ENCODE measurements at places on chromosomes 16 and 17.

DNA sequence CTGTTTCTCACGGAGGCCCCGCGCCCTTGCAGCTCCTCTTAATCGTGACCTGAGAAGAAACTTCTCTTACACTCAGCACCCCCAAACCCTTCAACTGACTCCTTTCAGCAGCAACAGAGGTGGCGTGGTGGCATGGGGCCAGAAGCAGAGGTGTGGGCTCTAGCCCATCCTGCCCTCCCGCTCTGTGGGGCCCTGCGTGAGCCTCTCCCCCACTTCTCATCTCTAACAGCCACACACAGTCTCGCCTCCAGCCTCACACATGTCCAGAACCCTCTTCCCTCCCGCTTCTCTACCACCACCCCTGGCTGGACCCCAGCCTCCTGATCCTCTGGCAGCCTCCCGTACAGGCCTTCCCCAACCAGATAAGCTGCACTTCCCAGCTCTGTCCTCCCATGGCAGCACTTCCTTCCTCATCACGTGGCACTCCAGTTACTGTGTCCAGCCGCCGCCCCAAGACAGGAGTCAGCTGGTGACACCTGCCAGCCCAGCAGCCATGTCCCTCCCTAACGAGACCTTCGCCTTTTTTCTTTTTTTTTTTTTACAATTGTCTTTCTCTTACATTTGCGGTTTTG, 30.5 kb downstream of the NSMCE1 start:
- no peak for DNase-seq

DNA sequence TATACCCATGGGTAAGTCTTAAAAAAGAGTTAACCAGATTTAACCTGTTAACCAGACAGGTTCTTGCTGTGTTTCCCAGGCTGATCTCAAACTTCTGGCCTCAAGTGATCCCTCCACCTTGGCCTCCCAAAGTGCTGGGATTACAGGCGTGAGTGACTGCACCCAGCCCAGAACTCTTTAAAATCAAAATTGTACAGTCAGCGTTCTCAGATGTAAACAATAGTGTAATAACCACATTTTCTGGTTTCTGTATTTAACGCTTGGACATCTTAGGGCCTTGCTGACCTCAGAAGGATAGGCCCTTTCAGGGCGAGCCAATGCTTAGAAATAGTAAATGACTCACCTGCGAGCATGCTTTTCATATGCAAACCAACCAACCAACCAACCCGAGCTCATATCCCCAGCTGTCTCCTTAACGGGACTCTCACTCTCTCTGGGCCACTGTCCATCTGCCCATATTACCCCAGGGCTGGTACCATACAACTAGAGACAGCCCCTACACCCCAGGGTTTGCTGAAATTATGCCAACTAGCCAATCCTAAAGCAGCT, 415.0 kb upstream of the XYLT1 start:
- no peak for DNase-seq

GRCh38 chr16:69108064-69108904, 2.8 kb downstream of the HAS3 start:
- DNase-seq, result no peak

GRCh38 chr17:55769625-55770000, 18.8 kb downstream of the PCTP start:
- DNase-seq, result peak; percentile 33

GRCh38 chr16:29684679-29685078, 5.7 kb downstream of the QPRT start:
- no peak for DNase-seq

GRCh38 chr17:65099941-65100315, 37.2 kb upstream of the RGS9 start:
- peak; percentile 99 for DNase-seq

DNA sequence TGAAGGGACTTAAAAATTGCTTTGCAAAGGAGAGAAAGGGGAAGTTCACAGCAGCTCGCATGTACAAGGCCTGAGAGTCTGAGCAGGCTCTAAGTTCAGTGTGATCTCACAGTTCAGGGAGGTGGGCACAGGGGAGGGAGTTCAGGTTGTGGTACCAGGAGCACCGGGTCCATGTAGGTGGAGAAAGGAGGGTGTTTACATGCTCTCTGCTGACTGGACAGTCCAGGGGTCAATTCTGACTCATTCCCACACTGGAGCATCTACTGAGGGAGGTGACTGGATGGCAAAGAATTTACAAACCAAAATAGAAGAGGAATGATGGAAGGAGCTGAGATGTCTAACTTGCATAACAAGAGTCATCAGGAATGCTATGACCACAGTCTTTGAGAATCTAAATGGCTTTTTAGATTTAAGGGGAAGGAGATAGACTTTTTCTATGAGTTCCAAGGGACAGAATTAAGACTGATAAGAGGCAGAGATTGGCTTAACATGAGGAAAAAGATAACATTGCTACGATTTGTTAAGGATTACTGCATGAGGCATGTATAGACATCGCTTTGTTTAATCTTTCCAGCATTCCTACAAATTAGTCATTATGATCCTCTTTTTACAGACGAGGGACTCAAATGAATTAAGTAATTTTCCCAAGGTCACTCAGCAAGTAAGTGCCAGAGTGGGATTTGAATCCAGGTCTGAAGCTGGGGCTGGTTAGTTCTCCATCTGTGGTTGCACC, 29.9 kb downstream of the MIS12 start:
- peak; percentile 96 for DNase-seq

DNA sequence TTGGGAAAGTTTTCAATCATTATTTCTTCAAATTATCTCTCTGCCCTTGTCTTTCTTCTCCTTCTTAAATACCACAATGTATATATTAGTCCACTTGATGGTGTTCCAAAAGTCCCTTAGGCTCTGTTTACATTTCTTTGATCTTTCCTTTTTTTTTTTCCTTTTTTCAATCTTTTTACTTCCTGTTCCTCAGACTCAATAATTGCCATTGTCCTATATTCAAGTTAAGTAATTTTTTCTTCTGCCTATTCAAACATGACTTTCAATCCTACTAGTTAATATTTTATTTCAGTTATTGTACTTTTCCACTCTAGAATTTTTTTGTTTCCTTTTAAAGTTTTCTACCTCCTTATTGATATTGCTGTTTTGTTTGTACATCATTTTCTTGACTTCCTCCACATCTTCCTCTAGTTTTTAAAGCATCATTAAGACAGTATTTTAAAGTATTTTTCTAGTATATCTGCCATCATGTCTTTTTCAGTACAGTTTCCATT, 15.8 kb upstream of the UQCRC2 start:
- DNase-seq, result no peak

DNA sequence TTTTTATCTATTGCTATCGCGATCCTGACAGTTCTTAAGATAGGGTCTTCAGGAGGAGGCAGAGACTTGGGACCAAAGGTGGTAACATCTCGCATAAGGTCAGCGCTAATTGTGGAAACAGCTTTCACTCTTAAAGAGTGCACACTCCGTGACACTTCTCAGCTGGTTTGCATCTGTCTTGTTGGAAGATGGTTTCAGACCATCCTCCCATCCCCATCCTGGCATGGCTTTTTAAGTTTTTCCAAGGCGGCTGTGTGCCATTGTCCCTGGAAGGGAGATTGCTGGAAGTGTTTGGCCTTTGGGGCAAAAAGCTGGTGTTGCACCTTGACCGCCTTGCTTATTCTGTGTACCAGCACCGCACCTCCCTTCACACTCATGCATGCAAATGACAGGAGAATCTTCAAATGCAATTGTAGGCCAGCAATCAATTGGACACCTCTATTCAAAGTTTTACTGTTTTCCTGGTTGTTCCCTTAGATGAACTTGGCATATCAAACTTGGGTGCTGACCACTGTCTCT, 1.5 kb downstream of the SOCS7 start:
- DNase-seq, result no peak

- DNase-seq, result no peak
Measured at GRCh38 chr16:9362604-9363003, 271.2 kb downstream of the HAPSTR1 start.

GRCh38 chr16:77951788-77952187, 70.6 kb upstream of the CLEC3A start:
- DNase-seq, result no peak

- no peak for DNase-seq
Measured at GRCh38 chr17:68903286-68903685, 51.9 kb downstream of the ABCA8 start.

- DNase-seq, result no peak
Measured at GRCh38 chr17:2053380-2054261, 1.3 kb upstream of the HIC1 start.

DNA sequence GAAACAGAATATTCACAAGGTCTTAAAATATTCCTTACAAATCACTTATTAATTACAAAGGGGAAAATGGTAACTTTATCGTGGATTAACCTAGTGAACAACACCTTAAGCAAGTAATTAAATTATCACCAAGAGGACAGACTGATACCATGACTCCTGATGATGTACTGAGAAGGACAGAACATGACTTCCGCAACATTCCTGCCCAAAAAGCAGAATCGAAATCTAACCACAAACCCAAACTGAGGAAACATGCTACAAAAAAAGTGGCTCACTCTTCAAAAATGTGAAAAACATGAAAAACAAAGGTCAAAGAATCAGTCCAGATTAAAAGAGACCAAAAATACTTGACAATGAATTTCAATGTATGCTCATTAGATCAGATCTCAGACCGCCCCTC, 151.5 kb downstream of the AATF start:
- no peak for DNase-seq

GRCh38 chr17:2176499-2177169, 121.7 kb downstream of the HIC1 start:
- DNase-seq, result no peak

DNA sequence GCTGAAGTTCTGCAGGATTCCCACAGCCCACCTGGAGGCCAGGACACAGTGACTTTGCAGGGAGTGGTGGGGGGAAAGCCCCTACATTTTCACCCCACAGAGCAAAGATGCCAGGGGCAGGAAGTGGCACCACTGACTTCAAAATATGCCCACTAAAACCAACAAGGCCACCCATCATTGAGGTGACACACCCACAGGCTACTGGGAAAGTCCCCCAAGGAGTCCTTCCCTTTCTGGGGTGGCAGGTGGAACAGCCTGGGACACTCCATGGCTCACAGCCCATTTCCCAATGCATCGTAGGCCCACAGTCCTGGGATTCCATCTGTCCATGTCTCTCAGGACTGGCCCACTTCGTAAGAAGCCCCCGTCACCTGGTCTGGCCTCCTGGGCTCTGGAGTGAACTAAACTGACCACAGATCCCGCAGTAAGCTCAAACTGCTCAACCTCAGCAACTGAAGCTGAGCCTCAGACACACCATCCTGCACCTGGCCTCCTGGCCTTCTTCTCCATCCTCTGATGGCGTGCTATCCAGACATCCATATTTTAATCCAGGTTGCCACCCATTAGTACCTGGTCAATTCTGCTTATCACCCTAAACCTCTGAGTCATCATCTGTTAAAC, 7.5 kb upstream of the CCL1 start:
- DNase-seq, result no peak

DNA sequence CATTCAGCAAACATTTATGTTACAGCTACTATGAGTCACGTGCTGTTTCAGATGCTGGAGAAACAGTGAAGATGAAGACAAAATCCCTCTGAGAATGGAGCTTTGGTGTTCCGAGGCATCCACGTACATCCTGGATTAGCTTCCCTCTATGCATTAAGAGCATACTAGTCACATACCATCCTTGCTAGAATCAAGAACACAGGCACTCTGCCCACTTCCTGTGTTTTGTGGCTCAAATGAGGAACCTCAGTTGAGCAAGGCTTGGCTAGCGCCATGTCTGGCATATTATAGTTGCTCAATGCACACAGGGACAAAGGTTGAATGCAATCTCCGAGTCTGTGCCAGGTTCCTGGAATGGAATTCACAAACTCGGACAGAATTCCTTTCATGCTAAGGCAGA, 297.5 kb downstream of the XYLT1 start:
- no peak for DNase-seq

- no peak for DNase-seq
Measured at GRCh38 chr17:3575511-3575910, 17.9 kb upstream of the TRPV3 start.

DNA sequence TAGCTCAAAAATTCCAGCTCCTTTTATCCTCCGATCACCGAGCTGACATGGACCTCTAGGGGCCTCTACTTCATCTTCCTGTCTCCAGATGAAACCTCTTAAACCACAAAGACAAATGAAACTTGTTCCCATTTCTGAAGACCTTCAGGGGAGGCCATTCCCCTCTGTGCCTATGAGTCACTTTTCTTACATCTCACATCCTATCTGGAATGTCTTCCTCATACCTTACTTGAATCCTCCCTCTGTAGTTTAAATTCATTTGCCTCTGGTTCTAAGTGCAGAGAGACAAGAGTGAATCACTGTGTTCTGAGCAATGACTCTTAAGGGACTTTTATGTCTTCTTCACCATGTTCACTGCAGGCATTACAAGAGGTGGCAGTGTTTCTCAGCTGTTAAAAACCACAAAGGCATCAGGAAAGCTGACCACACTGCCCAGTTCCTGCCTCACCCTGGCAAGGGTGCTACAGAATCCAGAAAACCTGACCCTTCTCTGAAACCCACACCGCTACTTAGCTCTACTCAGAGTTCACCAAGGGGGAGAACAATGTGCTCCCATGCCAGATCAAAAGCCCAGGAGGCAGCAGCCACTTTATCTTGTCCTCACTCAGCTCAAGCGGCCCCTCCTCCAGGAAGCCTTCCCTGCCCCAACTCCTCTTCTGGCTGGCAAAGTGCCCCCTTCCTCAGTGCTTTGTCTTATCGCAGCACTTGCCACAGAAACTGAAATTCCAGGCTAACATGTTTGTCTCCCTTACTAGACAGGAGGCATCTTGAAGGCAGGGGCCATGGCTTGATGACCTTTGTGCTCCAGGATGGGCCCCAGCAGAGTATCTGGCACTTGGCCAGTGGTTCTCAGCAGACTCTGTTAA, 6.4 kb downstream of the CUEDC1 start:
- peak; percentile 66 for DNase-seq

DNA sequence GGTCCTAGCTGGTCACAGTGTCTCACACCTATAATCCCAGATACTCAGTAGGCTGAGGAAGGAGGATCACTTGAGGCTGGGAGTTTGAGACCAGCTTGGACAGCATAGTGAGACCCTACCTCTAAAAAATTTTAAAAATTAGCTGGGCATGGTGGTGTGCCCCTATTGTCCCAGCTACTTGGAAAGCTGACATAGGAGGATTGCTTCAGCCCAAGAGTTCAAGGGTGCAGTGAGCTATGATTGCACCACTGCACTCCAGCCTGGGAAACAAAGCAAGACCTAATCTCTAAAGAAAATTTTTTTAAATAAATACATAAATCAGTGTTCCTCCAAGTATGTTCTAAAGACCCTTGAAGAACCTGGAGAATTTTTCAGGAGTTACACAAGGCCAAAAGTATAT, 50.6 kb upstream of the GNAO1 start:
- DNase-seq, result no peak

GRCh38 chr17:20045476-20045875, 36.3 kb downstream of the SPECC1 start:
- no peak for DNase-seq

GRCh38 chr16:28882551-28883160, 4.4 kb downstream of the ATP2A1 start:
- DNase-seq, result no peak

GRCh38 chr16:56647641-56648431, 3.9 kb upstream of the MT1B start:
- DNase-seq, result no peak

- peak; percentile 19 for DNase-seq
Measured at GRCh38 chr16:46899443-46900143, 15.4 kb downstream of the GPT2 start.

- DNase-seq, result peak; percentile 37
Measured at GRCh38 chr16:8931859-8932258, 31.8 kb downstream of the USP7 start.

GRCh38 chr17:34001246-34001645, 253.8 kb upstream of the CCL2 start:
- no peak for DNase-seq

Measured in brain microvascular endothelial cell (primary cell).